ENCODE measurements at places on chromosomes 7 and 10. TPM values are rescaled to one million over a fixed set of nuclear protein-coding genes. Genes with fewer than 3 reads are reported as not detected.

DNA sequence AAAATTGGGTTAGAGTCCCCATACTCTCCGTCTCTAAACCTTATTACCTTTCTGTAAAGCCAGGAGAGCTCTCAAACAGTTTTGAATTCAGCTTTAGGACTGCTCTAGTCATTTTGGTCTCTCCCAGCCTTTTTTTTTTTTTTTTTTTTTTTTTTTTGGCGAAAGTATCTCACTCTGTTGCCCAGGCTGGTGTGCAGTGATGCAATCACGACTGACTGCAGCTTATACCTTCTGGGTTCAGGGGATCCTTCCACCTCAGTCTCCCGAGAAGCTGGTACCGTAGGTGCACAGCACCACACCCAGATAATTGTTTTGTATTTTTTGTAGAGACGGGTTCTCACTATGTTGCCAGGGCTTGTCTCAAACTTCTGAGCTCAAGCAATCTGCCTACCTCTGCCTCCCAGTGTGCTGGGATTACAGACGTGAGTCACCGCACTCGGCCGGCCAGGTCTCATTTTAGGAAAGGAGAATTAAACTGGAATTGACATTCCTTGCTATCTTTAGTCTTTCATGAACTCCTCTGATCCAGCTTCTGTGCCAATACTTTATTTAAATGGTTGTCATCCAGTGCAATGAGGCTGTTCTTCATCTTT, 31.4 kb upstream of the RSU1 start:
- no peak for DNase-seq

DNA sequence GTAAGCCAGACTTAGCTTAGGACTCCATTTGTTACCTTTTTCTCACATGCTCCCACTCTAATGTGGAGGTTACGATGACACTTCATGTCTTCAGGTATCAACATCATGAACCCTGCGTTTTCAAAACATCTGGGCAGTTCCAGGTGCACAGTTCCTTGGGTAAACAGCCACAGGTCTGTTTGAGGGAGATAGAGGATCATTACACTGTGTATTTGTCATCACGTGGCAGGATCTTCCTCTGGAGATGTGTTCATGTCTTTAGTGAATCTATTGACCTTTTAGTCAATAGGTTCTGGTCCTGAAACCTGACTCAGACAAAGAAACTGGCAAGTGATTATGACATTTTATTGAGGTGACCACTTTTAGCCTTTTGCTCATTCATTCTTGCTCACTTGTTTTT, 145.5 kb downstream of the ANKRD7 start:
- no peak for DNase-seq

GRCh38 chr10:13352519-13352918, 4.4 kb upstream of the SEPHS1 start:
- DNase-seq: no peak

- DNase-seq: no peak
These were observed 178.8 kb downstream of the ADAM12 start for GRCh38 chr10:126209451-126209850.

GRCh38 chr7:151088856-151089699, 2.8 kb downstream of the AGAP3 start:
- DNase-seq: no peak

GRCh38 chr10:70052462-70053217, at the start of gene MACROH2A2:
Gene MACROH2A2 (plus strand): TSS chr10:70052846. CDS start chr10:70075659, 22,813 bp downstream.
- no peak for DNase-seq

GRCh38 chr7:133230591-133231194, 22.2 kb upstream of the EXOC4 start:
- peak; percentile 41 for DNase-seq

DNA sequence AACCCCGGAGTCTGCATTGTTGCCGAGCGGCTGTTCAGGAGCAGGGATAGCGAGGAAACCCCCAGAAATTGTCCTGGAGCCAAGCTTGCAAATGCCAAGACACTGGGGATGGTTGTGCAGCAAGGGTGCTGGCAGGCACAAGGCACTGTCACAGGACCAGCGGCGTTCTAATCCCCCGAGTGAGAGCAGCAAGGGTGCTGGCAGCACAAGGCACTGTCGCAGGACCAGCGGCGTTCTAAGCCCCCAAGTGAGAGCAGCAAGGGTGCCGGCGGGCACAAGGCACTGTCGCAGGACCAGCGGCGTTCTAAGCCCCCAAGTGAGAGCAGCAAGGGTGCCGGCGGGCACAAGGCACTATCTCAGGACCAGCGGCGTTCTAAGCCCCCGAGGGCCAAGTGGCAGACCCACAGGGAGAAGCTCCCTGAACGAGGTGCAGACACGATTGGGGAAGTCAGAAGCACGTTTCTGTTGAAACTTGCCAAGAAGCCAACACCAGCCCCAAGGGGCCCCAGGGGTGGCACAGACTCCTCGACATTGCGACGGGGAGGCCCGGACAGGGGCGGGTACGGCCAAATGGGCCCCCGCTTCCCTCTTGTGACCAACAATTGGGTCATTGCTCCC, 40.4 kb upstream of the INPP5A start:
- no peak for DNase-seq

DNA sequence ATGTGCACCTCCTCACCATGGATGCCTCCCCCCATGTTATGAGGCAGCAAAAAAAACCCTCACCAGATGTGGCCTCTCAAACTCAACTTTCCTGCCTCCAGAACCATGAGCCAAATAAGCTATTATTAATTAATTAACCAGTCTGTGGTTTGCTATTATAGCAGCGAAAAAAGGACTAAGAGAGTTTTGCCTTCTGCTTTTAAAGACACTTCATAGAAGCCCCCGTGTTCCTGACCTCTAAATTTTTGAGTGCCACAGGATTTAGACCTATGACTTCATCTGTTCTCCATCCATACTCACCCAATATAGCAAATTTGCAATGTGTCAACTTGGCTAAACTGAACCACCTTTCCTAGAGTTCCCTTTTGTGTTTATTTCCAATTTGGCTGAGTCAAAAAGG, 9.2 kb upstream of the SEMA3E start:
- no peak for DNase-seq

GRCh38 chr10:33716501-33717267, 382.2 kb upstream of the NRP1 start:
- no peak for DNase-seq

GRCh38 chr7:17706734-17707133, 233.6 kb downstream of the SNX13 start:
- no peak for DNase-seq

GRCh38 chr7:66575398-66575797, 53.3 kb upstream of the KCTD7 start:
- DNase-seq: no peak

The STEAP2 gene
- total RNA-seq: not detected

GRCh38 chr10:30550967-30551815, 78.4 kb downstream of the LYZL2 start:
- no peak for DNase-seq

GRCh38 chr7:106895246-106895864, 30.3 kb downstream of the PIK3CG start:
- DNase-seq: no peak

GRCh38 chr10:79386637-79387465, 39.6 kb downstream of the PPIF start:
- no peak for DNase-seq

The BICC1 gene
- 0.20 TPM for total RNA-seq

GRCh38 chr10:30058570-30059132, 735 bp downstream of the JCAD start:
- DNase-seq: no peak

The SH2D4B gene
- 0.25 TPM for total RNA-seq

The KNDC1 gene
- 1.1 TPM for total RNA-seq

DNA sequence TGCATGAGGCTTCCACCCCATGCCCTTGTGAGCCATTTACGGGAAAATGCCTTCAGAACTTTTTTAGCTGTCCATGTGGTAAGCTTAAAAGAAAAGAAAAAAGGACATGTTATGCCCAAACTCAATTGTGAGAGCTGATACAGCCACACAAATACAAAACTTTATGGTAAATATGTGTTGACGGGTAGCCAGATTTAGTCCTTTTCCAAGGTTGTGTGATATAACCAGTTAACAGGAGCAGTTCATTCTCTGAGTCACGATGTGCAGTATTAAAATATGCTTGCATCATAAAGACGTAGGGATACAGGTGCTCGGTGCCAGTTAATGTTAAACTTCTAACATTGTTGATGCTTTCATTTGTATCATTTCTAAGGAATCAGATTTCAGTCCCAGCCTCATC, 350.4 kb downstream of the DNAJB6 start:
- DNase-seq: no peak

DNA sequence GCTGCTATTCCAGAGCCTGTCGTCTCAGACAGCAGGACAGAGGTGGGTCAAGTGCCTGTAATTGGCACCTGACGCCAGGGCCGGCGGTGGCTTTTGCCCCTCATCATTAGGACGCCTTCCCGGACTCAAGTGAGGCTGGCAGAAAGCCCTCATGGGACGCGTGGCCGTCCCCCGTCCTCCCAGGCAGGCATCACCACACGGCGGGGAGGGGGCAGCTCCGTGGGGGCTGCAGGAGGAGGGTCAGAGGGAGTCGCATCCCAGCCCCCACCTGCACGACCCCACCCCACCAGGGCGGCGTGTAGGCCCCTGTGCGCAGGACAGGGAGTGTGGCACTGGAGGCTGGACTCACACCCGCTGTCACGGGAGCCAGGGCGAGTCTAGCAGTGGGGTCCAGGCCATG, 16.3 kb downstream of the CFAP46 start:
- DNase-seq: no peak

The ARMH3 gene
- total RNA-seq: 42.2 TPM

GRCh38 chr10:125118011-125118611, 42.3 kb downstream of the CTBP2 start:
- DNase-seq: no peak

- no peak for DNase-seq
These were observed 19.7 kb upstream of the PWWP2B start for GRCh38 chr10:132377326-132377725.

- peak; percentile 49 for DNase-seq
These were observed 213.6 kb downstream of the FAM107B start for GRCh38 chr10:14560791-14561765.

The VWA2 gene
- 0.12 TPM for total RNA-seq

DNA sequence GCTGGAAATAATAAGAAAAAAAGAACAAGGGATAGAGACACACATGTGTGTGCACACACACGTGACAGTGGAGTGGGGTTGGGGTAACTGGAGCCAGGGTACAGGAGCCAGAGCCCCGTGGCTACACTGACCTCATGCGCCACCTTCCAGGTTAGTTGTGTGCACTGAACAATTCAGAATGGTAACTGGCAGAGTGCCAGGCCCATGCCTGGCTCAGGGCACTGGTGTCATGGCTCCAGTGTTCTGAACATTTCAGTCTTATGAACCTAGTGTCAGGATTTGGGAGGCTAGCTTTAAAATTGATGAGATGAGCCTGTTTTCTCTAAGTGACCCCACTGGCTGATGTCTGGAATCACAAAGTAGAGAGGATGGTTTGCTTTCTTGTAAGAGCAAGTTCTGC, 269.6 kb downstream of the SORCS3 start:
- DNase-seq: no peak

- DNase-seq: no peak
These were observed 133.8 kb upstream of the PRSS1 start for GRCh38 chr7:142615508-142615907.

- no peak for DNase-seq
These were observed 46.4 kb downstream of the CASD1 start for GRCh38 chr7:94556028-94556427.

DNA sequence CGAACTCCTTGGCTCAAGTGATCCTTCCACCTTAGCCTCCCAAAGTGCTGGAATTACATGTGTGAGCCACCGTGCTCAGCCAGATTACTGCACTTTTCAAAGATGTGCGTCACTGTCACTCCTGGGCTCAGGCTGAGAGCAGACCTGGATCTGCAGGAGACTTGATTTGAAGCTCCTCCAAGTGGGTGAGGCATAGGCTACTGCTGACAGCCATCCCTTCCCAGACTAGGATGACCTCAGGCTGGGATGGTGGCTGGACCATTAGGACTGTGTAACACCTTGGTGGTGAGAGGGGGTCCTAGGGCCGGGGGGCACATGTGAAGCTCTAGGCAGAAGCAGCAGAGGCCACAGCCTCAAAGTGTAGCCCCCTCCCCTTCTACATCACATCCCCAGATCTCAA, 8.2 kb upstream of the SRRM3 start:
- no peak for DNase-seq

The TLL2 gene
- not detected for total RNA-seq

DNA sequence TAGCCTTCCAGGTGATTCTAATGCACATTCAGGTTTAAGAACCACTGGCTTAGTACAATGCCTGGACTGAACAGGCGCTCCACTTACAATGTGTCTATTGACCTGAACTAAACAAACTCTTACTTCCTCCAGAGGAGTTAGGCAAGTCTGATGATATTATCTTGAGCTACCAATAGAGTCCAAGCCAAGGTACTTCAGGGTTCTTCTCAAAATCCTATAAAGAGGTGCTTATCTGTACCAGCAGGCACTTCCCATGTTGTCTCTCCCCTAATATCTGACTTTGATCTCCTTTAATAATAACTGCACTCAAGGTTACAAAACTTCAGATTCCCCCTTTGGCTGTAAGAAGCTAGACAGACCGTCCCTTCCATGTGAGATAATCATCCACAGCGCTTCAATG, 157.0 kb upstream of the SVIL start:
- no peak for DNase-seq

- no peak for DNase-seq
These were observed 123.6 kb downstream of the ADCYAP1R1 start for GRCh38 chr7:31175672-31176071.

GRCh38 chr7:10022957-10023356, 950.7 kb upstream of the PHF14 start:
- DNase-seq: no peak

- DNase-seq: no peak
These were observed 29.5 kb upstream of the HSPB1 start for GRCh38 chr7:76272851-76273497.

DNA sequence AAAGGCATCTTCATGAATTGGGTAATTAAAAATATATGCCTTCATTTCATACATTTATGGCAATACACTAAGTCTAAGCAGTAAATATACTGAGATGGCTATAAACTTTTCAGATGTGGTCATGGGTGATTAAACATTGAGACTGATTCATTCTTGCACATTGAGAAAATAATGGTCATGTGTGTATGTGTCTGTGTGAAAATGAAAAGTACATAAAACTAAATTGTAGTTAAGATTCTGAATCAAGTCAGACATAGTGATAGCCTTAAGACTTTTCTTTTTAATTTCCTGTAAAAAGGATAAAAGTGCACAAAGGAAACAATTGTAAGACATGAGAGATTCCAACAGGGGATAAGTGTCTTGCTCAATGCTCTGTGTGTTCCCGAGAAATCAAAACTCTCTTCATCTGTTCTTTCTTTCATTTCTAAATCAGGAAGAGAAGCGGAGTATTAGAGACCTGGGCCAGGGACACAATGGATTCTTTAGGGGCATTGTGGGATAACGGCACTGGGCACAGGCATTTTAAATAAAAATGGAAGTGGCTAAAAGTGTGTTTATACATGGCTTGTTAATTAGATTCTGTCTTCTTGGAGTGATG, 69.8 kb upstream of the AGR3 start:
- DNase-seq: no peak

- no peak for DNase-seq
These were observed 12.1 kb upstream of the LRRC18 start for GRCh38 chr10:48951707-48952106.

Data from CD4-positive, CD25-positive, alpha-beta regulatory T cell (primary cell).